Esophagus squamous epithelium (tissue), 5 donors: ENCODE measurements at places on chromosomes 3 and 15. TPM values are rescaled to one million over a fixed set of nuclear protein-coding genes. Genes with fewer than 3 reads are reported as not detected.

DNA sequence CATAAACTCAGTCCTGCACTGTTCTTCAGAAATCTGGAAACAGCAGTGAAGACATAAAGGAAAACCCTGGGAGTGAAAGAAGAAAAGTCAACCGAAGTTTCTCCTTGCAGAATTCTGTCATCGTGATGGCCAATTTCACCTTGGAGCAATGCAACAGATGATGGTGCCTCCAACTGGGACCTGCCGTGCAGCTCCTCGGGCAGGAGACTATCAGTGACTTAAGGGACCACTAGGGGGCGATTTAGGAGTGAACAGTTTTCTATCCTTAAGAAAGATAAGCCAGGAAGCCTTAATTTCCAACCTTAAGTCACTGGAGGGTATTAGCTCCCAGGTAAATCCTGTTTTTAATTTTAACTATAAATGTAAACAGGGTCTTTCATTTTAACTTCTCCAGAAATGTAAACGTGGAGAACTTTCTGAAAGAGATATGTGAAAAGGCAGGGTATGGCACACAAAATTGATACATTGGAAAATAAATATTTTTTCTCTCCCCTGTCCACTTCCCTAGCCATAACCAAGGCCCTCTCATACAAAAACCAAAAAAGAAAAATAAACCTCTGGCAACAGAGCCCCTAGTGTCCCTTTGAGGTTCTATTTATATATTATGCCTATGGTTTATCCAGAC lies 116.3 kb downstream of the PDZRN3 start:
- no peak for DNase-seq

Gene SLC6A20
- total RNA-seq = 0.04 TPM

DNA sequence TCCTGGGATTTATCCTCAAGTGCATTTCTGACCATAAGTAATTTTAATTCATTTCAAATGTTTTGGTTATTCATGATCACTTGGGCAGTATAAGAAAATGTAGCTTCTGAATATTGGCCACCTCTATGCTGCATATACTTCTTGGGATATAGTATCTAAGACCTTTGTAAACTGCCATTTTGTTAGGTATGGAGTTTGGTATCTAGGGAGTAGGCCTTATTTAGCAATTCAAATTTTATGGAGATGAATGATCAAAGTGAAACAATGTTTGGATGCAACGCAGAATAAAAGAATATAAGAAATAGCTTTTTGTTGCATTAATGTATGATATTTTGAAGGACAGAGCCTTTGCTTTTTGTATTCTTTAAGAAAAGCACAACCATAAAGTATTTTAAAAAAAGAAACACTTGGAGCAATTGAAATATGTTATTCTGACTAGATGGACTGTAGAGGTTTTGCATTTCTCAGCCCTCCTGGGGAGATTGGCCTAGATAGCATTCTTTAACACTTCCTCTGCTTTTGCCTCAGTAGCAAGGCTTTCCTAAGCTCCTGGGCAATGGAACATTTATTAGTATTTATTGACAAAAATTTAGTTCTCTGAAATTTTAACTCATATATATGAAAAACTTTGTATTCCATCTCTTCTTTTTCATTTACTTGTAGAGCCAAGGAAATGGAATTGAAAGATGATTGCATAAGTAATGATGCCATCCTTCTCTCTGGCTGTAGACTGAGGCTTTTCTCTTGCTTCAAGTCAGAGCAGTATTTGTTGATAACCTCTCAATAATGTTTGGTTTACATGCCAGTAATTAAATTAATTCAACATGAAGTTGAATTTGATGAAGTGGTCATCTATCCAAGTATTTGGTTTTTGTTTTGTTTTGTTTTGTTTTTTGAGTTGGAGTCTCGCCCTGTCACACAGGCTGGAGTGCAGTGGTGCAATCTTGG lies 61.8 kb upstream of the UTS2B start:
- no peak for DNase-seq

Gene ISLR
- total RNA-seq = 0.91 TPM

DNA sequence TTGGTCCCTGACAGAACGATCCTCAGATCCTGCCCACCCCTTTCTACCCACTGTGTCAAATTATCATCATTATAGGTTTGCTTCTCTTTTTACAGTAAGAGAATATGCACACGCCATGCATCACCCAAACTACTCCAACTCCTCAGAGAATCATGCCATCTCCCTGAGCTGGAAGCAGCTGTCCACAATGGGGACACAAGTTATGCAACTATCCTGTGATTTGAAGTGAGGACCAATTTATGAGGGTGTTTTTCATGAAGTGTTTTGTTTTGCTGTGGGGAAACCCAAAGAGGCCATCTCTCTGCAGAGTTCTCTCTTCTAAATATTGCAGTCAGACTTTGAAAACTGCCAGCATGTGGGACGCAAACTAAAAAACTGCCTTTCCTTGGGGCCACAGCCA lies 35.8 kb upstream of the TNFSF10 start:
- no peak for DNase-seq

DNA sequence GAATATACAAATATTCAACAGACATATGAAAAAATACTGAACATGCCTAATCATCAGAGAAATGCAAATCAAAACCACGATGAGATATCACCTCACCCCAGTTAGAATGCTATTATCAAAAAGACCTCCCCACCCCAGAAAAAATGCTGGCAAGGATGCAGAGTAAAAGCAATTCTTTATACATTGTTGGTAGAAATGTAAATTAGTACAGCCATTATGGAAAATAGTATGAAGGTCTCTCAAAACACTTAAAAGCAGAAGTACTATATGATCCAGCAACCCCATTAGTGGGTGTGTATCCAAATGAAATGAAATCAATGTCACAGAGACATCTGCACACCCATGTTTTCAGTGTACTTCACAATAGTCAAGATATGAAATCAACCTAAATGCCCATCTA lies 308.7 kb downstream of the CHST2 start:
- DNase-seq = no peak

DNA sequence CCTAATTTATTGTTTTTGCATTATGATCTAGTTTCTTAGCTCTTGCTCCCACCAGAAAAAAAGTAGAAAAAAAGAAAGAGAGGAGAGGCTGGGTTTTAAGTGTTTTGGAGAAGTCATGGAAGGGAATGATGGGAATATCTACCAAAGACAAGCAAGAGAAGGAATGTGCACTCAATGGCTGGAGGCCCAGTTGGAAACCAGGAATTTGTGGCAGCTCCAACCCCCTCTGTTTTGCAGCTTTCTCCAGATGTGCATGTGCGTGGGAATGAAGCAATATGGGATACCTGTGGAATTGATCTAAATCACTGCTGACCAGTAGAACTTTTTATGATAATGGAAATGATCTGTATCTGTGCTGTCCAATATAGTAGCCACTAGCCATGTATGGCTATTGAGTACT lies 27.1 kb downstream of the EIF2AK4 start:
- DNase-seq = no peak

Gene EFCC1
- 0.19 TPM for total RNA-seq

- no peak for DNase-seq
Measured at GRCh38 chr3:71208211-71209095, 375.1 kb downstream of the FOXP1 start.

DNA sequence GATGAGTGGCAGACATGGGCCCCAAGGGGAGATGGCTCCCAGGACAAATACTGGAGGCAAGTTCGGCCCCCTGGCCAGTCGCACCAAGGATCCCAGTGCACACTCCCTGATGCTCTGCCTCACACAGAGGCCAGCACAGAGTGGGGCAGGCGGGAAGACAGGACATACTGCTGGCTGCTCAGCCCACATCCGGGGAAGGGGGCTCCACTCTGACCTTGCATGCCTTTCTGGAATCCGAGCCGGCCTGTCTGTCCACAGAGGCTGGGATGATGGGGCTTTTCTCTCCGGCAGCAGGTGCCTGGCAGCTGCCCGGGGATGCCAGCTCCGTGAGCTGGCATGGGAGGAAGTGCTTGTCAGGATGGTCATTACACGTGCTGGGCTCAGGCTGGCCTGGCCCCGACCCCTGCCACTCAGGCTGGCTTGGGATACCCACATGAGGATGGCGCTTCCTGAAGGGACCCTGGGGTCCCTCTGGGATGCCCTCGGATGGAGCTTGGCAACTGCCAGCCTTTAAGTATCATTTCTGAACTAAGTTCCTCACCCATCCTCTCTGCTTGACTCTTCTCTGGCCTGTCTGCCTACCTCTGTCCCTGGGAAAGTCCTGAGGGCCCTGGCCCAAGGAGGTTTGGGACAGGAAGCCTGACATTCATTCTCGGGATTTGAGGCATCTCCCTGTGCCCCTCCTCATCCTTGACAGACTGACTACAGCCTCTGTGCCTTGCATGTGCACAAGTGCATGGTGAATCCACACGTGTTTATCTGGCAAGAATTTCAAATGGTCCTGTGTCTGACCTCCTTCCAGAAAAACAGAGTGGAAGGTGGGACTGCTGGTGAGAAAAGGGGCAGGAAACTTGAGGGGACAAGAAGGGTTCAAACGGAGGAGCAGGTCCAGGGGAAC lies 46.5 kb downstream of the EXOG start:
- no peak for DNase-seq

GRCh38 chr3:43872901-43873300 lies 182.2 kb downstream of the ABHD5 start:
- no peak for DNase-seq

DNA sequence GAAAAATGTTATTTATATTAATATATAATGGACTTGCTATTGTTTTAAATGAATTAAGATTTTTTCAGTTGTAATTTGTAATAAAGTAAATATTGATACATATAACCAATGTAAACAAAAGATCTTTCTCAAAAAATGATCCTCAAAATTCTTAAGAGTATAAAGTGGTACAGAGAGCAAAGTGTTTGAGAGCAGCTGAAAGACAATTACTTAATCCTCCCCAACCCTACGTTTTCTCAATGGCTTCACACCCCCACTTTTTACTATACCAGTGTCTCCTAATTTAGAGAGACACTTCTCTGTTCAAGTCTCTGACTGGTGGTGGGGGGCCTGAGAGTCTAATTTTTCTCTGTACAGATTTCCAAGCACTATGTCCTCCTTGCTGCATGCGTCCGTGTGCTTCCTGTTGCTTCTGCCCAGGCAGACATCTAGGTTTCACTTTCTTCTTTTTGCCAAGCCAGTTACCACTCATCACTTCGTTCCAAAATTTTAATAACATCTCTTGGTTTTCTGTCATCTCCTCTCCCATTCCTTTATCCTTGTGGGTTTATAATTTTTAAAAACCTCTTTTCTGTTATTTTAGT lies 276.3 kb upstream of the DNAJC19 start:
- DNase-seq = no peak

Gene NAA80
- total RNA-seq = 6.0 TPM

Gene TTC23
- total RNA-seq = 12.1 TPM

DNA sequence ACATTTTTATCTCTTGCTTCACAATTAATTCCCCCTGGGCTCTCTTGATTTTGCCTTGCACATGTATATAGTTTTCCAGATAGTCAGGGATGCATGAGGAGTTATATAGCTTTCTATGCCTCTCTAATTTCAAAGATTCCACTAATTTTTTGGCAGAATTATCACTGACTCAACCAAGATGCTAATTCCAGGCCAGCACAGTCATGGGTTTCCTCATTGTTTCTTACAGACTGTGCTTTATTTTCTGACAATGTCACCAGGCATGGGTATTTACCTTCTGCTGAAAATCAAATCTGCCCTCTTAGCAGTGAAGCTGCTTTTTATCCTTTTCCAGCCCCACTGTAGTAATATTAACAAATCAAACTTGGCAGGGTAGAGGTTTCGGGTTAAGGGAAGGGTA lies 1520.6 kb upstream of the CADM2 start:
- no peak for DNase-seq

DNA sequence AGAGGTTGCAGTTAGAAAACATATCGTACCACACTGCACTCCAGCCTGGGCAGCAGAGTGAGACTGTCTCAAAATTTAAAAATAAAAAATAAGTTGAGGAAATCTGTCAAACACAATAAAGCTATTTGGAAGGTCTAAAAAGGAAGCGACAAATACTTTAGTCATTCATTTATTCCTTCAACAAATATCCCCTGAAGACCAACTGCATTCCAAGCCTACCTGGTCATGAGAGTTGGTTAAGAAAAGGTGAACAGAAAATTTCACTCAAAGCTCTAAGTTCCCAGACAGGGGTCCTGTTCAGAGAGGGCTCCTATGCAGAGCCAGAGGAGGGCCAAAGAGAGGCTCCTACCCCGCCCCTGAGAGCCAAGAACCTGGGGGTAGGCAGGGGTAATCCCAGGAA lies 15.4 kb upstream of the PRKAR2A start:
- no peak for DNase-seq

DNA sequence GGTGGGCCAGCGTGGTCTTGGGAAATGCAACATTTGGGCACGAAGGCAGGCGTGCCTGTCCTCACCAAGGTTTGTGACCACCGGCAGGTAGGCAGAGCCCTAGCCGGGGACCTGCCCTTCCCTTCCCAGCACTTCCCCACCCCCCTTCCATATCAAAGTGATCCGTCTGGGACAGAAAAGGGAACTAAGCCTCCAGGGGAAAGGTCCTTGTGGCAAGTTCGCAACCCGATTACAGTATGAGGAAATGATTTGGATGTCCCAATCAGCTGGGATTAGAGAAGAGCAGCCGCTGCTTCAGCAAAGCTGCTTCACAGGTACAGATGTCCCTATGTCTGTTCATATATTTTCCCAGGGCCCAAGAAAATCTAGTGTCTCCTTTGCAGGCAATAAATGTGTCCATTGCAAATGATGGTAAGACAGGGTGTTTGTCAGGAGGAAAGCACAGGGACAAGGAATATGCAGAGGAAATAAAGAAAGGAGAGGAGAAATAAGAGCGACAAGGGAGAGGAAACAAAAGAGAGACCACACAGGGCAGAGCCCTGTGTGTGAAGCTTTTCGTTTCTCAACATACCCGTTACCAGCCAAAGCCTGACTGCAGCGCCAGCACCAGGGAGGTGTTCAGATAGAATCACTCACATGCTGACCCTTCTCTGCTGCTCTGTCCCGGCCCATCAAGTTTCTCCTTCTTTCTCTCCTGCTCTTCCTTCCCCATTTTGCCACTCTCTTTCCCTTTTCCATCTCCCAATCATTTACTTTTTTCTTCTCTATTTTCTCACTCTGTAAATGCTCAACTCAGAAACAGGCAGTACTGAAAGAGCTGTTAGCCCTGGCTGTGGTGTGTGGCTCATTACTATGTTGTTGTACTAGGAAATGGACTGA lies 17.4 kb upstream of the SECISBP2L start:
- DNase-seq = no peak

DNA sequence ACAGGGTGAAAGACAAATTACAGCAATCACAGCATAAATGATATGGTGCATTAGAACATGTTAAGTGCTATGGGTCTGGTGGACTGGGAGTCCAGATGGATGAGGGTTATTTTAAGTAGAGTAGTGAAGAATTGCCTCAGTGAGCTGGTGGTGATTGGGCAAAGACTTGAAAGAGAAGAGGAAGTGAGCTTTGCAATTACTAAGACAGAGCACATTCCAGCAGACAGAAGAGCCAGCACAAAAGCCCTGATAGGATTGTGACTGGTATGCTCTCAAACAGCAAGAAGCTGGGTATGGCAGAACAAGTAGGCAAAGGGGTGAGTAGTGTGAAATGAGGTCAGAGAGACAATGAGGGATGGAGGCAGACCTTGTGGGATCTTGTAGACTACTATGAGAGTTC lies 2.1 kb upstream of the ACKR4 start:
- no peak for DNase-seq

Gene TRIM42
- not detected for total RNA-seq

- no peak for DNase-seq
Measured at GRCh38 chr3:113177526-113177925, 33.8 kb upstream of the BOC start.
